T follicular helper cell (primary cell): ENCODE measurements at places on chromosomes 4 and X.

DNA sequence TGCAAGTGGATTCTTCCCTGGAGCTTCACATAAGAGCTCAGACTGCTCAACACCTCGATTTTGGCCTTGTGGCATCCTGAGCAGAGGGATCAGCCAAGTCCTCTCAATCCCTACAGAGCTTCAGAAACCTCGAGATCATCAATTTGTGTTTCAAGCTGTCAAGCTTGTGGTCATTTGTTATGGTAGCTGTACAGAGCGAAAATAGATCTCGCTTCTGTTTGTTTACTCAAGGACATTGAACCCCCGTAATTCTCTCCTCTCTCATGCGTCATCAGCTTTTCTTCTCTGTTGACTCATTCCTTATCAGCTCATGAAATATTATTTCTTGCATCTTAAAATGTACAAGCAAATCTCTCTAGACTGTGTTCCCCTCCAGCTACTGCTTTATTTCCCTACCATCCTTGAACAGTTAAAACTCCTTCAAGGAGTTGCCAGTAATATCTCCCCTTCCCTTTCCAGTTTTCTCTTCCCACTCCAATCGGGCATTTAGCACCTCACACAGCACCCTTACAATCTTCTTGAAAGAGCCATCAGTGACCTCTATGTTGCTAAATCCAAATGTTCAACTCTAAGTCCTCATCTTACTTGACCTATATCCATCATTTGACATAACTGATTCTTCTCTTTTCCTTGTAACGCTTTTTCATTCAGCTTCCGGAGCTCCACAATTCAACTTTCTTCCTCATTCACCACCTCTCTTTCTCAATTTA, 106.2 kb upstream of the FAT1 start:
- no peak for DNase-seq

DNA sequence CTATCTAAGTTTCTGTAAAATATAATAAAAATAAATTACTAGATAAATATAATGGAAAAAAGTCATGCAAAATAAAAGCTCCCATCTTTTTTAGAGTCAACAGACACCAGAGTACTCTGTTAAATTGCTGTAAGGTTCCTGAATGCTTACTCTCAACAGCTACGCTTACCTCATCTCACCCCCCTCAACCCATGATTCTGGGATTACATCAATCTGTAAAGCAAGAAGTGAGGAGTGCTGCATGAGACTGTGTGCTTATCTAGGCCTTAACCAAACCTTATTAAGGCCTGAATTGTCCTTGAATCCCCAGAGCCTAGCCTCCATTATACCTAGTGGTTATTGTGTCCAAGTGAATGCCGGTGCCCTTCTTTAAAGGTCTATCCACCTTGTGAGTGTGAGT, 735.8 kb downstream of the RPA4 start:
- no peak for DNase-seq

DNA sequence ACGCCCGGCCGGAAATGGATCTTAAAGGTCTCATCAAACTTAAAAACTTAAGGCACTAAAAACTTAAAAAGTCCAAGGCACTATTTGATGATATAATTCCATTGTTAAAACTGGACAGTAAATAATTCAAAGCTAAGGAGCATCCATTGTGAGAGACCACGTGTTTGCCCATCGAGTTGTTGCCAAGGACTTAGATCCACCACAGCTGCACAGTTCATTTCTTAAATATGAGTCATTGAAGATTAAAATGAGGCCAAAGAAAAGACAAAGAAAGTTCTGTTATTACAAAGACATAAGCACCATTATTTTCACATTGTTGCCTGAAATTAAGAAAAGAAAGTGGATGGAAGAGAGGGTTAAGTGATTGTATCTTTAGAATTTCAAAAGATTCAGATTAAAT, 411.5 kb upstream of the FTHL17 start:
- no peak for DNase-seq

- DNase-seq = no peak
Measured at GRCh38 chr4:87370068-87370467, 20.9 kb downstream of the HSD17B11 start.

DNA sequence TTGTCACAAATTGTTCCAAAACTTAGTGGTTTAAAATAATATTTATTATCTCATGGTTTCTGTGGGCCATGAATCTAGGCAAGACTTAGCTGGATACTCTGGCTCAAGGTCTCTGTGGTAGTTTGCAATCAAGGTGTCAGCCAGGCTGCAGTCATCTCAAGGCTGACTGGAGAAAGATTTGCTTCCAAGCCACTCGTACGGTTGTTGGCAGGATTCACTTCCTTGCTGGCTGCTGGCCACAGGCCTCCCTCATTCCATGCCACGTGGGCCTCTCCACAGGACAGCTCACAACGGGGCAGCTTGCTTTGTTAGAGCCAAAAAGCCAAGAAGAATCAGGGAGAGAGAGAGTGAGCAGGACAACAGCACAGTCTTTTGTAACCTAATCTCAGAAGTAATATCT, 101.4 kb downstream of the WWC2 start:
- no peak for DNase-seq

DNA sequence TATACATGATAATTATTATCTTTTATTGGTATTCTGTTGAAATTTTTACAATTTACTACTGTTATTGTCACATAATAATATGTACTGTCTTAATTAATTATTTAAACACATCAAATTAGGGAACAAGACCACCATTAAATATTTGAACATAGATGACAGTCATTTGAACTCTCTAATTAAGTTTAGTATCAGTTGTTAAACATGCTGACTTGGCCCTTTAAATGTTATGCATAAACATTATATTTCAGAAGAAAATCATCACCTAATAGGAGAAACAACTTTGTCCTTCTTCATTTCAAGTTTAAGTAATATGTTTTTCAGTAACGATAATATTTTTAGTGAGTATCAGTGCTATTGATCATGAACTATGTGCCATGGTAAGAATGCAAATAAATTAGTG, 623.5 kb upstream of the GNPDA2 start:
- no peak for DNase-seq

DNA sequence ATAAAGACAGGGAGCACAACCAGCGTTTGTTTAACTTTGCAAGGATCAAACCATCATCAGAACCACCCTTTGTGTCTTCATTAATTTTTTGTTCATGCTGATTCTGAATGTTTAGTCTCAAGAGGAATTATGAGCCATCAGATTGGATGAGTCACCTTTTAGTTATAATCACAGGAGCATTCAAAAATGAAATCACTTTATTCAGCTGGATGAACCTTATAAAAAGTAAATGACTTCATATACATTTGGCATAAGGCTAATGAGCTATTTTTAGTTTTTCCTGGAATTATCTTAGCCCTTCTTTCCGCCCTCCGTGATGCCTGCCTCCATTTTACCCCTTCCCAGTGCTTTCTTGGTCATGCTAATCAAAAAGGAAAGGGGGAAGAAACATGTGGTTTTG, 103.6 kb downstream of the SORBS2 start:
- no peak for DNase-seq

DNA sequence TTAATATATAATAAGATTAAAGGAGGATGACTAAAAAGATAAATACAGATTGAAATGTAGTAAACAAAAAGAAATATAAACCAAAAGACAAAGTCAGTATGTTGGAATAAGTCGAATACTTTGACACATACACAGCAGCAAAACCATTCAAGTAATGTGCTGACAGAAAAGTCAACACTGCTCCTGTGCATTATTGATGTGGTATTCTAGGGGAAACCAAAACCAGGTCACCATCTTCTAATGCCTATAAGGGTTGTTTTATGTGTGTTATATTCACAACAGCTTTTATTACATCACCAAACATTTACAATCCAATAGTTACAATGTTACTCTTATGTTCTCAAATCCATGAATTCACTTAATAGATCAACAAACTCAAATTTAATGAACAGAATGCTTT, 111.8 kb upstream of the DKK2 start:
- no peak for DNase-seq

GRCh38 chr4:24054910-24055309, 165.1 kb upstream of the PPARGC1A start:
- no peak for DNase-seq

DNA sequence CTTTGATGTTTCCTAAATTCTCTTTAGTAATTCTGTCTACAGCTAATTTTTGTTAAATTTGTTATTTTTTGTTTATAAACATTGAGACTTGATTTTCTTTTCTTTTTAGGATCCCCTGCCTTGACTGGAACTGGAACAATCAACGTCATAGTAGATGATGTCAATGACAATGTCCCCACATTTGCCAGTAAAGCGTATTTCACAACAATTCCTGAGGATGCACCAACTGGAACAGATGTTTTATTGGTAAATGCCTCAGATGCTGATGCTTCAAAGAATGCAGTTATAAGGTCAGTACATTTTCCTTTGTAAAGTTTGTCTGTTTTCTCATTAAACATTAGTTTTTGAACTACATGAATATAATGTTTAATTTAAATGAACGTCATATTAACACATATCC, 119.4 kb downstream of the FAT4 start:
- no peak for DNase-seq

DNA sequence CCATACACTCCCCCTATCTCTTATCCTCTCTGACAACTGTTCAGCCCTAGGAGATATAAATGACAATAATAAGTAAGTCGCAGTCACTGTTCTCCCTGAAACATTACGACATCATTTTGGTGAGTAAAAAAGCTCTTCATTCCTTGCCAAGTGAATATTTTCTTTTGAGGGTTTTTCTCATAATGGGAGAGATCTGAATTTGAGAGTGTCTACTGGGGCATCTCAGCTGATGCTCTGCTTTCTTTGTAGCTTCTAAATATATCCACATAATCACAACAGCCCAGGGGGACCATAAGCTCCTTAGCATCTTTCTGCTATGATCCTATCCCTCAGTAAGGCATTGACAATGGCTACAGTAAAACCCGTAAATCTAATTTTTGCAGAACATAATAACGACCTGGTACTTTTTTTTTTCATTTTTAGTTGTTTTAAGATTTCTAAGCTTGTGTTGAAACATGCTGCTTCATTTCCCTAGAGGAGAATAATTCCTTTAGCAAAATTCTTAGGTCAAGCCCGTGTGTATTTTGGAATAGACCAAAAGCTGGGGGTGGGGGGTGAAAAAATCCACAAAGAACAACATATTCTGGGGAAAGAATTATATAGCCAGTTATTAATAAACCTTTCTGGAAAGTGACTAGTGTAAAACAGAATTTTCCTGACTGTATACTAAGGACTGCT, 78.1 kb upstream of the GPM6B start:
- no peak for DNase-seq

DNA sequence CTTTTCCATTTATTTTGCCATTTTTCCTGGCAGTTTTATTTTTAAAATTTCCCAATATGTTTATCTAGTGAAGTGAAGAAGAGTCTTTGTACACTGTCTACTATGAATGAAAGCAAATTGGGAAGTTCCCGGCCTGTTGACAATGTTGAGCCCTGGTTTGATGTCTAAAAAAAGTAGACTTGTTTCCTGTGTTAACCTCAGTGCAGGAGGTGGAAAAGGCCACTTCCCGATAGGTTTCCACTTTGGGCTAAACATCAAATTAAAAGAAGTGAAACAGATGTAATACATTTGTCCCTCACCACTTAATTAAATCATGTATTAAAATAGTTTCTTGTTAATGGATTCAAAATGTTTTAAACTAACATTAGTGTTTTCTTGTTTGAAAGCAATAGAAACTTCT, 30.0 kb downstream of the BBS12 start:
- no peak for DNase-seq
